ENCODE measurements at places on chromosomes 13 and 19.

GRCh38 chr19:16232127-16232526 is 34.4 kb downstream of the AP1M1 start:
- DNase-seq: no peak

GRCh38 chr13:38656699-38657098 is 30.2 kb upstream of the FREM2 start:
- DNase-seq: no peak

- DNase-seq: no peak
Observed at GRCh38 chr13:60152904-60153303, 10.8 kb downstream of the DIAPH3 start.

- peak; percentile 38 for DNase-seq
Observed at GRCh38 chr19:3304871-3305423, 61.4 kb upstream of the NFIC start.

DNA sequence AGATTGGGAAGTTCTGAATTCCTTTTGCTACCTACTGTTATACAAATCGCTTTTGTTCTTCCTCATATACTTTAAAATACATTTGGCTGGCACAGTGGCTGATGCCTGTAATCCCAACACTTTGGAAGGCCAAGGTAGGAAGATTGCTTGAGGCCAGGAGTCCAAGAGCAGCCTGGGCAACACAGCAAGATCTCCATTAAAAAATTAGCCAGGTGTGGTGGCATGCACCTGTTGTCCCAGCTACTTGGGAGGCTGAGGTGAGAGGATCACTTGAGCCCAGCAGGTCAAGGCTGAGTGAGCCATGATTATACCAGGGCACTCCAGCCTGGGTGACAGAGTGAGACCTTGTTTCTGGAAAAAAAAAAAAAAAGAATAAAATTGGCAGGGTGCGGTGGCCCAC is 34.4 kb upstream of the CXCL17 start:
- no peak for DNase-seq

DNA sequence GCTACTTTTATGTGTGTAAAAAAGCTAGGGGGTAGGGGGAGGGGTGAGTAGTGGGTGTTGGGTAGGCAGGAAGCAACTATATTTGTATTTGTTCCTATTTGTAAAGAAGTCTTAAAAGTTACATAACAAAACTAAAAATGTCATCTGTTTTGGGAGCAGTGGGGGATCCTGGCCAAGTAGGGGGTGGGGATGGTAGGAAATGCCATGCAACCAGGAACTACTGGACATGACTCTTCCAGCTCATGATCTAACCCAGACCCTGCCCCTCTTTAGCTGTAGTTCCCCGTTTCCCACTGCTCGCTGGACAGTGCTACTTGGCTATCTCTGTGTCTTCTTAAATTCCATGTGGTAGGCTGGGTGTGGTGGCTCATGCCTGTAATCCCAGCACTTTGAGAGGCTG is 3.2 kb downstream of the GTF3A start:
- DNase-seq: no peak

- no peak for DNase-seq
Observed at GRCh38 chr19:17404621-17405249, 695 bp downstream of the BST2 start.

DNA sequence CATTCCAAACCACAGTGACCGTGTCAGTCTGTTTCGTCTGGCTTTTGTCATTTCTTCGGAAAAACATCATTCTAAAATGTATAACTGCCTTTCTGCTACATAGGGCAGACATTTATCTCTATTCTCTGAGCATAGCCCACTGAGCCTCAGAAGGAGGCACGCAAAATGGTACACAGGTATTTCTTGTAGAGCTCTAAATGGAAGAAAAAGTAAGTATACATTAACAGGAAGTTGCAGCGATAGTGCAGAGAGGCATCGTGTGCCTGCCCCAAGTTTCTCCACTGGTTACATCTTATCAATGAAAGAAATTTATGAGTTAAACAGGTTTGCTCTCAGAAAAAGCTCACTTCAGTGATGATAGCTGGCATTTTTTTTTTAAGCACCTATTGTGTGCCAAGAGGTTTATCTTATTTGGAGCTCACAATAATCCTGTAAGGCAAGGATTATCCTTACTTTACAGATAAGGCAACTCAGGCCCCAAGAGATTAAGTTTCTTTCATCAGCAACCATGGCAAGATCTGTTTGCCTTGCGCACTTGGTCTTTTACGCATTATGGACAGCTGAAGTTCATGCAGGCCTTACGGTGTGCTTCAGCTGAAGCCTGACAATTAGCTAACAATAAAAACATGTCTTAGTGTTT is 1.2 kb upstream of the RCBTB2 start:
- DNase-seq: no peak

DNA sequence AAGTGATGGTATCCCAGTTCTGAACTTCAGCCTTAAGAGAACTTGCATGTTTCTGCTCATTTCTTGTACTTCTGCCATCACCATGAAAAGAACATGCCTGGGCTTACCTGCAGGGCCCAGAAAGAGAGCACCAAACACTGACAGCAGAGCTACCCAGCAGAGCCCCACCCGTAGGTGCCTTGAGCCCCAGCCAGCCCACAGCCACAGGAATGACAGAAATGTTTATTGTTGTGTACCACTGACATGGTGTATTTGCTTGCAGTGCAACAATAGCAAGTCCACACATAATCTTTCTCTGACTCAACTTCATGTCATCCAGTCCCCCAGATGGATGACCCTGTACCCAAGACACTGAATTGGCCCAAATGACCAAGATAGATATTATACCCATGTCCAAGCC is 195.2 kb downstream of the TSHZ3 start:
- no peak for DNase-seq

DNA sequence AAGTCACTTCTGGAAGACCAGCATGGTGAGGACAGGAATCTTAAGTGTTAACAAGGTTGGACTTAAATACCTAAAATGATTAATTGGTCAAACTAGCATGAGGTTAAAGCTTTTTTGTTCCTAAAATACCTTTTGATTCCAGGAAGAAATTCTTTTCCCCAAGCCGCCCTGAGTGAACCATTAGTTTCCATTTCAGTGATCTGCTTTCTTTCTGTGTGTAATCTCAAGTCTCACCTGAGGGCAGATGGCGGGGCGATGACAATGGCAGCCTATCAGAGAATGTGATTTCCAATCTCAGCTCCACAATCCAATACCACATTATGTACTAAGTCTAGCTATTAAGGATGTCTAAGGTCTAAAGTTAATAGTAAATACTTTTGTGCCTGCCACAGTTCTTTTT is 390.9 kb upstream of the SGCG start:
- DNase-seq: no peak

DNA sequence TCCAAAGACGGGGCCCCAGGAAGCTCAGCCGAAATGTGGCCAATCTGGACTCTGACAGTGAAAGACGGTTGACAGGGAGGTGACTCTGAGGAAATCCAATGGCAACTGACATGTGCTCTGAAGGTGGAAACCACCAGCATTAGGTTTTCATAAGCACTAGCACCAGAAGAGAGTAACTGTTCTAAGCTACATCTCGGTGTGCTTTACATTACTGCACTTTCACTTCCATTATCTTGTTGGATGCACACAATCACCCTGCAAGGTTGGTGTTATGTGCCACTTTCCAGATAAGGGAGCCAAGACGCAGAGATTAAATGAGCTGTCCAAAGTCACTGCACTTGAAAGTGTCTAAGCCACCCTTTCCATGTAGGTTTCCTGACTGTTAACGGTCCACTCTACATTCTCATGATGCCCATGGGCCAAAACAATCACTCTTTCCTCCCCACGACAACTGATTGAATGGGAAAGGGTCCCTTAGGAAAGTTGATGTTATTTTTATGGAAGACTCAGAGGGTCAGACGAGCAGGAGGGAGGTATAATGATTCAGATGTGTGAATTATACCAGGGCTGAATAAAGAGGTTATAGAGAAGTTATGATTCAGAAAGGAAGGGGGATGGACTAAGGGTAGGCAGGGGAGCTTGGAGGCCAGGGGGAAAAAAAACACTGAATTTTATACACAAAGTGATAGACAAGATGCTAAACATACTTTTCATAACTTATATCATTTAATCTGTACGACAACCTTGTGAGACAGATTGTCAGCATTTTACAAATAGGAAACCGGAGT is 52.8 kb downstream of the RUBCNL start:
- DNase-seq: no peak

DNA sequence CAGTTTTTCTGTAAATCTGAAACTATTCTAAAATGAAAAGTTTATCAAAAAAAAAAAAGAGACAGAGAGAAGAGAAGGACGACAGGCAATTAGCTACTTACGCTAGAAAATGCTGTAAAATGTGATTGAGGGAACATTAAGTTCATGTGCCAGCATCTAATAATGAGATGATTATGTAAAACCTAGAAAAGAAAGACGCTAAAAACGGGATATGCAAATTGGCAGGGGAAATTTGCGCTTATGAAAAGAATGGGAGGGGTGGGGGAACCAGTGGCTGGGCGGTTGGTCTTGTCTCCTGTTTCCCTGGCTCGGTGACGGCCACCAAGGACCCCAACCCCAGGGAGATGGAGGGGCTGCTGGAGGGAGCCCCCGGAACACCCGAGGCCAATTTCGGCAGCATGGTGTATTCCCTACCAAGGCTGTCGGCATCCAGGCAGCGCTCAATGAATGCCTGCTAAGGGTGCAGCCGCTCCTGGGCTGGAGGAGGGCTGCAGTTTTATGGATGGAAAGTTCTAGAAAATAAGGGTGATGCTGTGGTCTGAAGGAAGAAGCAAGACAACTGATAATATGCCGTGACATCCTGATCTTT is 34.2 kb downstream of the GNG7 start:
- DNase-seq: no peak

DNA sequence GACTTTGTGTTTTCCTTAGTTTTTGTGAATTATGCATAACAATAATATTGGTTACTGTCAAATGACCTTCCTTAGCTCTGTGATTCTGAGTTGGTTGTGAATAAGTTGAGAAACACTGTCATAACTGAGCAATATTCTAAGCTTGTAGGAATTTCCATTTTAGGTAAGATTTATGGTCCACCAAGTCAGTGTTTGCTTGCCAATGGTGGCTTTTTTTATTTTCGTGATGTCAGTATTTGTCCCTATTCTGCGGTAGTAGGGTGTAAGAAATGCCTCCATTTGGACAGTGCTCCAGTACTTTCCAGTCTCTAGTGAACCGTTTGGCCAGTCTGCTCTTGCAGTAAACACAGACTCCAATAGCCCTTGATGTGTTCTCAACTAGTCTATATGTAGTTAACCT is 94.7 kb downstream of the FRY start:
- no peak for DNase-seq

DNA sequence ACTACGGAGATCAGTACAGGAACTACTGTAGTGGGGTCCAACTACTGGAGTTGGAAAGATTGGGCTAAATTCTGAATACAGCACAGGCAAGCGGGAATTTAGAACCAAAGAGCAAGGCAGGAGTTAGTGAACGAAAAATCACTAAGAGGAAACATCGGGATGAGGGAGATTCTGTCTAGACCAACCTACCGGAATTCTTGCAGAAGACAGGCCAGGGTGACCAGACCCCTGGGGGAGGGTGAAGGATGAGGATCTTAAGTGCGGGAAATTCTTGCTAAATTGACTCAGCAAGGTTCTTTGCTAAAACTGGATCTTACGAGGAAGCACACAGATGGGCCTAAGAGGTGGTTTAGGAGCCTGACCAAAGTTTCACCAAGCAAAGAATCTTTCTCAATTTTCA is 13.2 kb upstream of the PSPC1 start:
- no peak for DNase-seq

GRCh38 chr19:18321734-18322102 is 1.2 kb downstream of the LSM4 start:
- no peak for DNase-seq

GRCh38 chr19:7505288-7505681 is 10.6 kb upstream of the ZNF358 start:
- no peak for DNase-seq

- no peak for DNase-seq
Observed at GRCh38 chr13:98144027-98144741, 1.3 kb downstream of the FARP1 start.

- DNase-seq: no peak
Observed at GRCh38 chr13:41354416-41354815, 43.3 kb downstream of the NAA16 start.

DNA sequence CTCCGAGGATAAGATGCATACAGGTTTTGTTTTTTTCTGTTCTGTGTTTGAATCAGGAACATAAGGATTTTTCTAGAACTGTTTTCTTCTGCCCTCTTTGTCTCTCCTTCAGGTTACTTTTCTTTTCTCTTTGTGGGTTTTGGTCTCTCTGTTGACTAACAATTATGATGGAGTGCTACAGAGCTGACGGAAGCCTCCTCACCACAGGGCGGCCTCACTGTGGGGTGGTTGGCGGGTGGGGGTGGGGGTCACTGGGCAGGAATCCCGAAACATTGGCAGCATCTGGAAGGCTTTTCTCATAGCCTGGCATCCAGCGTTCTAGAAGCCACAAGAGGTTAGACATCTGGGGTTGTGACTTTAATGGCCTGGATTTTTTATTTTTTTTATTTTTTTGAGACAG is 12.0 kb upstream of the MATK start:
- DNase-seq: no peak

- no peak for DNase-seq
Observed at GRCh38 chr13:28531845-28532387, 37.0 kb upstream of the FLT1 start.

Measured in cerebellar nuclear complex (tissue), 1 donor.